ENCODE measurements at places on chromosomes 1 and 21.

GRCh38 chr1:61523229-61523628 is 201.7 kb downstream of the TM2D1 start:
- no peak for DNase-seq

GRCh38 chr1:220810963-220811362 is 24.2 kb downstream of the MTARC1 start:
- no peak for DNase-seq

DNA sequence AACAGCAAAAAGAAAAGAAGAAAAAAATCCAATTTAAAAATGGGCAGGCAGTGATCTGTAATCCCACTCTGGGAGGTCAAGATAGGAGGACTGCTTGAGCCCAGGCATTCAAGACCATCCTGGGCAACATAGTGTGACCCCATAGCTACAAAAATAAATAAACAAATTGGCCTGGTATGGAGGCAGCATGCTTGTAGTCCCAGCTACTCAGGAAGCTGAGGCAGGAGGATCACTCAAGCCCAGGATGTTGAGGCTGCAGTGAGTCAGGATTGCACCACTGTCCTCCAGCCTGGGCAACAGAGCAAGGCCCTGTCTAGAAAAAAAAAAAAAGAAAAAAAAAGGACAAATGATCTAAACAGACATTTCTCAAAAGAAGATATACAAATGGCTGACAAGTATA is 99.6 kb downstream of the EIF4G3 start:
- no peak for DNase-seq

- DNase-seq = no peak
Measured at GRCh38 chr21:24200052-24200451, 1407.2 kb downstream of the MRPL39 start.

GRCh38 chr21:43603641-43604504 is 55.4 kb downstream of the HSF2BP start:
- DNase-seq = no peak

GRCh38 chr1:202316186-202316585 is 25.6 kb downstream of the UBE2T start:
- no peak for DNase-seq

- DNase-seq = no peak
Measured at GRCh38 chr1:225466848-225467192, 39.0 kb upstream of the LBR start.

DNA sequence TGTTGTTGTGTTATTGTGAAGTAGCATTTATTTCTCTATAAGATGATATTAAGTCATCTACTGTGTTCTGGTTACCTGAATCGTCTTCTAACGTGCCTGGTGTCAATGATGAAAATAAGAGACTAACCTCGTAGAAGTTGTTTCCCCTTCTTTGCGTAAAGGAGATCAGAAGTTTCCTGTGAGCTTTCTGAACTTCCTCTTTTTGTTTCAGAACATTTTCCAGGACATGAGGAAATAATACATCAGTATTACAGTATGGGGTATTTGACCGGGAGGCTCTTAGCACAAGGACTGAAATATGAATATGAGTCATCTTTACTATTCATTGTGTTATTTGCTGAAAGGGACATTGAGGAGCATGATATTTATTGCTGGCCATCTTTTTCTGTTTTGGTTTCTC is 1.3 kb downstream of the ST6GALNAC3 start:
- no peak for DNase-seq

DNA sequence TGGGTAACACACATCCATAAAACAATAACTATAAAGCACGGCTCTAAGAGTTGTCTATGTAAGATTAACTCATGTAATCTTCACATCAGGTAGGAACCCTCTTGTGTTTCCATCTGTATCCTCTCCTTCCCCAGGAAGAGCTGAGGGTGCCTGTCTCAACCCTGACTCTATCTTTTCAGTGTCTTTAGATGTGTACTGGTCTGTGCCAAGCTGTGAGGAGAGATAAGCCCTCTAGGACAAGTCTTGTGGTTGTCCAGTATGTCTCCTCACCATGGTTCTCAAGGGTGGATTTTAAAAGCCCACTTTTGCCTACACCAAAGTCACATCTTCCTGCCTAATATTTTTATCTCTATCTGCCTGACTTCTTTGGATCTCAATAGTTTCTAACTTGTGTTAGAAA is 300.1 kb downstream of the KCNT2 start:
- DNase-seq = no peak

GRCh38 chr1:203096566-203096965 is 10.8 kb upstream of the MYOG start:
- no peak for DNase-seq

- DNase-seq = no peak
Measured at GRCh38 chr1:226041419-226041818, 21.1 kb upstream of the H3-3A start.

- DNase-seq = no peak
Measured at GRCh38 chr1:94804442-94804837, 15.7 kb upstream of the SLC44A3 start.

GRCh38 chr1:66476774-66477173 is 57.2 kb upstream of the SGIP1 start:
- DNase-seq = no peak

- DNase-seq = no peak
Measured at GRCh38 chr1:192506741-192507155, 68.8 kb upstream of the RGS1 start.

DNA sequence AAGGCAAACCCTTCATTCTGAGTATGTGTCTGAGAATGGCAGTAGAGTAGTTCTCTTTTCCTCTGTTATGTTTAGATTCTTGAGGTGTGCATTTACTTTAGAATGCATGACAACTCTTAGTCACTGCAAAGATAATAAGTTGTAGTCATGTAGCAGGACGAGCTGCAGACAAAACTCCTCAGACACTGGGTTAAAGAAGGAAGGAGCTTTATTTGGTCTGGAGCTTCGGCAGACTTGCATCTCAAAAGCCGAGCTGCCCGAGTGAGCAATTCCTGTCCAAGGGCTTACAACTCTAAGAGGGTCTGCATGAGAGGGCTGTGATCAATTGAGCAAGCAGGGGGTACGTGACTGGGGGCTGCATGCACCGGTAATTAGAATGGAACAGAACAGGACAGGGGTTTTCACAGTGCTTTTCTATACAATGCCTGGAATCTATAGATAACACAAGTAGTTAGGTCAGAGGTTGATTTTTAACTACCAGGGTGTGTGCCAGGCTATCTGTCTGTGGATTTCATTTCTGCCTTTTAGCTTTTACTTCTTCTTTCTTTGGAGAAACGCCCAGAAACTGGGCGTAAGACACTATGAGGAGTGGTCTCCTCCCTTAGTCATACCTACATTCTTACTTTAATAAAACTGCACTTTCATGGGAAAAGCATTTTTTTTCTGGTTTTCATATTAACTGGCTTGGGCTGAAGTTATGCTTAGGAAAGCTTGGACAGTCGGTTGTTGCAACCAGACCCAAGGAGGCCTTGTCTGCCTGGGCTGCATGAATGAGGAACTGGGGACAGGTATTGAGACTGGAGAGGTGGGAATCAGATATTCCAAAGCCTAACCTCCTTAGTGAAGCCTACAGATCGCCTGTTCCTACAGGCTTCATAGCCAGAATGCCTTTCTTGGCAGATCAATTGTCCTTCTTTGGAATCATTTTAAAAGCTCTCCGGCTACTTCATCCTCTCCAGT is 115.1 kb downstream of the RHOU start:
- DNase-seq = no peak

- DNase-seq = no peak
Measured at GRCh38 chr1:239011382-239011781, 375.0 kb upstream of the CHRM3 start.

- DNase-seq = peak; percentile 37
Measured at GRCh38 chr1:243924588-243925349, 74.7 kb upstream of the AKT3 start.

DNA sequence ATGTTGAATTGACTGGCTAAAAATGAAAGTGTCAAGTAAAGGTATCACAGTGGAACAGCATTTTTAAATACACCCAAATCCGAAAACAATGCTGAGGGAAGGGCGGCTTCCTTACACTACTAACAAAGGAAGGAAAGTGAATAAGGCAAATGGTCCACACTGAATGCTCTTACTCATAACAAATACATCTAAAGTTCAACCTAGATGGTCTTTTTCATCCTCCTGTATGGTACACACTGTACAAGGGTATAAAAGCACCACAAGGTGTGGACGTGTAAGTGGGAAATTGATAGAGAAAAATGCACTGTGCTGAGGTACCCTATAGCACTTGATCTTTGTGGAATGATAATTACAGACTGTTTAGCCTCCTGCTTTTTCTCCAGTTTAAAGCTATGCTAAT is 7.1 kb upstream of the PALMD start:
- no peak for DNase-seq

- no peak for DNase-seq
Measured at GRCh38 chr1:52660807-52661206, 27.8 kb downstream of the SHISAL2A start.

- no peak for DNase-seq
Measured at GRCh38 chr1:111819566-111820263, 64.0 kb downstream of the DDX20 start.

GRCh38 chr1:224784265-224785039 is 145.0 kb upstream of the DNAH14 start:
- peak; percentile 42 for DNase-seq

- no peak for DNase-seq
Measured at GRCh38 chr1:157960773-157961172, 32.7 kb upstream of the KIRREL1 start.

DNA sequence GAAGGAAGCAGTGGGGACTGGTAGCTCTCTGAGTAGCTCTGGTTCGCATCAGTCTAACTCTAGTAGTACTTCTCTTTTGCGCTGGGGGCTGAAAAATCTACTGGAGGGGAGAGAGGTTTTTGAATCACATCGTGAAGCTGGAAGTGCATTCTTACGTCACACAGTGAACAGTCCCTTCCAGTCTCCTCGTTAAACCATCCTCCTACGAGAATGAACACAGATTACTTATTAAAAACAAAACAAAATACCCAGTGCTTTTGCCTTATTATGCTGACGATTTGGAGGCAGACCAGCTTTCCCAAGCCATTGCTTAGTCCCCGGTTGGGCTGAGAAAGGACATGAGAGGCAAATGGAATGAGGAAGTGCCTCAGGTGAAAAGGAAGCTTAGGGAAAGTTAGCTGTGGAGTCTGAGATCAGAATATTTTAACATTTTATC is 16.1 kb downstream of the HUNK start:
- no peak for DNase-seq

GRCh38 chr1:119004781-119005180 is 16.6 kb upstream of the TBX15 start:
- DNase-seq = no peak

- no peak for DNase-seq
Measured at GRCh38 chr21:42340187-42341050, 10.4 kb downstream of the TFF2 start.

DNA sequence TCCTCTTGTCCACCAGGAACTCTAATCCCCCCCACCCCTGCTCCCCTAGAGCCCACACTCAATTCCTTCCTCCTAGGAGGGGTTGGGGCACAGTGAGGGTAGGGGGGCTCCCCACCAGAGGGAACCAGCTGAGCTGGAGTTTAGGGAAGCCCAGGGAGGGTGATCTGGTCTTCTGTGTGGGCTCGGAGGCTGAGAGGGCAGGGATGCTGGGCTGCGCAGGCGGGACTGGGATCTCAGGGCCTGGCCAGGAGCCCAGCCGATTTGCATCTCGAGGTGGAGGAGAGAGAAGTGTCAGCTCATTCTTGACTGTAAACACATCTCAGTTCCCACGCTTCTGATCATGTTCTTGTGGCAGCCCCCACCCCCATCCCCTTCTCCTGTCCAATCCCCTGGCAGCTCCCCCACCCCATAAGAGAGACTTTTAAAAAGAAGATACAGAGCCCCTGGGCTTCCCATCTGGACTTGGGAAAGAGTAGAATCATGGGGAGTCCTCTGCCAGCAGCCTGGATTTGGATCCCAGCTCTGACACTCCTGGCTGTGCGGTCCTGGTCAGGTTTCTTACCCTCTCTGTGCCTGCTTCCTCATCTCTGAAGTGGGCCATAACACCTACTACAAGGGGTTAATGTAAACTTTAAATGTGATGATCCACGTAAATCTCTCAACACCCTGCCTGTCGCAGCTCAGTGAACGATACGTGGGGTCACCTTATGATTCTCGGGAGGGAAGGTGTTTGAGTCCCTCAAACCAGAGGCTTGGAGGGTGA is 6.6 kb downstream of the PEAR1 start:
- DNase-seq = no peak

DNA sequence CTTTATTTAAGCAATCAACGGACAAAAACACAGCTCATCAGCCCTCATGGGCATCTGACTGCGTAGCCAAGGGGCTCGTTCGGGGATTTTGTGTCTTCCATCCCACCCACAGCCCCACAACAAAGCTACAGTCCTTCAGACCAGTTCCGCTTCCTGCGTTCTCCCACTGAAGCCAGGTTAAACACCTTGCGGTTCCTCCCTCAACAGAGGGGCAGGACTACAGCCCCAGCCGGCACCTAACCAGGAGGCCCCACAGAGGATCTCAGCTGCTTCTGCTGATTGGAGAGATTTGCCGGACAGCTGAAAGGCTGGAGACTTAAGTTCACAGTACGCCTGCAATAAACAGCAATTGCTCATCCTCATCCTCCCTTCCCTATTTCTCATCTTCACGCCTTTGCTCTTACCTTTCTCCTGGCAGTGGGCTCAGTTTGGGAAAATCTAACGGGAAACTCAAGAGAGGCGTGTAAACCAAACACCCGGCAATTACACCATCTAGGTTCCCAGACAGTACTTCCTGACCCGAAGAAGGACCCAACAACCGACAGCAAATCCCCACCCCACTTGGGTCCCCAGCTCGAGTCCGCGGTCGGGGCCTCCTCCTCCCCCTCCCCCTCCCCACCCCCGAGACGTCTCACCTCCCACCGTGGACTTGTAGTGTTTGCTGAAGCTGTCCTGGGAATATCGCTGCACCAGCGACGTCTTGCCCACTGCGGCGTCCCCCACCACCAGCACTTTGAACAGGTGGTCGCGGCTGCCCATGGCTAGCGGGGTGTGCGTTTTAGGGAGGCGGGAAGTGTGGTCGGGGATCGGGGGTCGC is 876 bp downstream of the RAB29 start:
- DNase-seq = no peak

- DNase-seq = no peak
Measured at GRCh38 chr1:110714374-110714995, 39.7 kb upstream of the KCNA3 start.

GRCh38 chr21:16550118-16550517 is 820.3 kb downstream of the USP25 start:
- DNase-seq = no peak

DNA sequence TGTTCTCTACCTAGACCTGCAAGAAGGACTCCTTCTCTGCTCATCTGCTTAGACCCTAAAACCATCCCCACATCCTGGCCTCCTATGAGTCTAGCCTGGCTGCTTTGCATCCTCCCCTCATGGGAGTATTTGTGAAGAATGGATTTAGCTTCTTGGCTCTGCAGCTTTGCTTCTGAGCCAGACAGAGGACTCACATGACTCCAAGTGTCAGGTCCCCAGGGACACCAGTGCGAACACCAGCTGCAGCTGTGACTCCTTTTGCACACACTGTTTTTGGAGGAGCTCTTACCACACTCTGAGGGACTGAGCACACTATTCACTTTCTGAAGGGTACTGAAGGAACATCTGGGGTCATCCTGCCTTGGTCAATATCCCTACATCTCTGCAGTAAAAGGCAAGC is 131.8 kb upstream of the SGIP1 start:
- DNase-seq = no peak

Data from GM04503 (cell line).